ENCODE measurements at places on chromosomes 6 and 20.

GRCh38 chr6:118785601-118786000, 108.4 kb upstream of the ASF1A start:
- no peak for DNase-seq

GRCh38 chr6:164845773-164846172, 463.6 kb downstream of the C6orf118 start:
- DNase-seq: no peak

DNA sequence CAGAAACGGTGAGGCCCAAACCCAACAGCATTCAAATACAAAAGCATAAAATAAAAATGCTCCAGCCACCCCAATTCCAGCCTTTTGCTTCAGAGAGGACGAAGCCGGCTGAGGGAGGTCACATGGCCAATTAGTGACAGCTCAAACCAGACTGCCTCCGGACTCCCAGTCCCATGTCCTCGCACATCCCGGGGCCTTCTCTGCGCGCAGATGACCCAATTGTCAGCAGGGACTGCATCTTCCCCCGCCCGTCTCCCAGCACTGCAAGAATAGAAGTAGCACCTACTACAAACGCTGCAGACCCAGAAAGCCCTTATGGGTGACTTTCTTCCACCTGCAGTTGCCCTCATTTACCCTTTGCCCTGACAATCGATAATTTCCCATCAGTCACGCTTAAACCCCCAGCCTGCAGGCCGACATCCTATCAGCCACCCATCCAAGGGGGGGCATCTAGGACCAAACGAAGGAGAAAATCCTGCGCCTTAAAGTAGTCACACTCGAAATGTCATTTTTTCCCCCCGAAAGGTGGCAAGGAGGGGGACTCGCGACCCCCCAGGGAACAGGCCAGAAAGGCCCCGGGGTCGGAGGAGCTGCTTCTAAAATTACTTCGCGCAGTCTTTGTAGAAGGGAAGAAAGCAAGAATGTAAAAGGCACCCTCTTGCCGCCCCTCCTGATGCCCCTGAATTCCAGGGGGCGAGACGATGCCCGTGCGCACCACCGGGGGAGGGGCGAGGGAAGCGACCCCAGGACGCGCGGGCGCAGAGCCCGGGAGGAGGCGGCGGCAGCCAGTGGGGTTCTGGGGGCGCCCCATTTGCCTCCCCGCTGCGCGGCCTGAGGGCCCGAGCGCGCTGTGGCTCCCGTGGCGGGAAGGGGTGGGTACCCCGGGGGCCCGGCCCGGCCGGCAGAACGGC, 792 bp downstream of the SLC23A2 start:
- DNase-seq: peak; percentile 22

- DNase-seq: no peak
Measured at GRCh38 chr20:25551413-25552215, 33.7 kb downstream of the NINL start.

DNA sequence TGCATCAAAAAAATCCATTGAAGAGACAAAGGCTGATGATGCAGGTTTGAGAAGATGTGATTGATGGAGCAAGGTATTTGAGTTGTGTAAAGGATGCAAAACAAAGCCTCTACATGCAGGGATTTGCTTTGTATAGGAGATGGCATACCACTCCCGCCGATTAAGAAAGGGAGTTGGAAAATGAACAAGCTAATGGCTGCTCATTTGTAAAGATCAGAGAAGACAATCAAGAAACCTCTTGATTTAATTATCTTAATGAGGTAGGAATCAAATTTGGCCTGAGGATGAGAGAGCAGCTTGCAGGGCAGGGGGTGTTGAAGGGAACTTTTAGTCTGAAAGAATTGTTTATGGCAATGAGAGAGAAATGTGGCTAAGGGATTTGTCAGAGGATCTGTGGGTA, 448.2 kb upstream of the ADGRB3 start:
- no peak for DNase-seq

DNA sequence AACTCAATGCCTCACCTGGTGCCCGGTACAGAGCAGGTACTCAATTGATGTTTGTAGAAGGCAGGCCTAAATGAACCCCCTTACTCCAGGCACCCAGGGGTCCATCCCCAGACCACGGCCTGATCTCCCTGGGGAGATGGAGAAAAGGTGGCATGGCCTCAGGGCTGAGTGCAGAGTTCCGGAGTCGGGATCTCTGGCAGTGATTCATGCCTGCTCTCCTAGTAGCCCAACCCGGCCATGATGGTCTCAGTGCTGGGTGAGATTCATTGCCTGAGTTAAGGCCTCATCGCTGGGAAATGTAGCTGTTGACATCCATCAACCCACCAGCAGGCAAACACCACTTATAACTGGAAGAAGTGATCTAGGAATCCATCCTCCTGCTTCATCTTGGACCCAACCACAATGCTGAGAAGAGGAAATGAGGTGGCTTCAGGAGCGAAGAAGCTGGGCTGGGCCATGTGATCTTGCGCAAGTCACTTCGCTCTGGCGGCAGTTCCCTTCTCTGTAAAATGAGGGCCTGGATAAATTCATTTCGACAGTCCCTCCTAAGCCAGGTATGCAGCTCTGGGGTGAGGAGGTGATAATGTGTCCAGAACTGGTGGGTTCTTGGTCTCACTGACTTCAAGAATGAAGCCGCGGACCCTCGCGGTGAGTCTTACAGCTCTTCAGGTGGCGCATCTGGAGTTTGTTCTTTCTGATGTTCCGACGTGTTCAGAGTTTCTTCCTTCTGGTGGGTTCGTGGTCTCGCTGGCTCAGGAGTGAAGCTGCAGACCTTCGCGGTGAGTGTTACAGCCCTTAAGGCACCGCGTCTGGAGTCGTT, 24.7 kb downstream of the ETV7 start:
- DNase-seq: no peak

DNA sequence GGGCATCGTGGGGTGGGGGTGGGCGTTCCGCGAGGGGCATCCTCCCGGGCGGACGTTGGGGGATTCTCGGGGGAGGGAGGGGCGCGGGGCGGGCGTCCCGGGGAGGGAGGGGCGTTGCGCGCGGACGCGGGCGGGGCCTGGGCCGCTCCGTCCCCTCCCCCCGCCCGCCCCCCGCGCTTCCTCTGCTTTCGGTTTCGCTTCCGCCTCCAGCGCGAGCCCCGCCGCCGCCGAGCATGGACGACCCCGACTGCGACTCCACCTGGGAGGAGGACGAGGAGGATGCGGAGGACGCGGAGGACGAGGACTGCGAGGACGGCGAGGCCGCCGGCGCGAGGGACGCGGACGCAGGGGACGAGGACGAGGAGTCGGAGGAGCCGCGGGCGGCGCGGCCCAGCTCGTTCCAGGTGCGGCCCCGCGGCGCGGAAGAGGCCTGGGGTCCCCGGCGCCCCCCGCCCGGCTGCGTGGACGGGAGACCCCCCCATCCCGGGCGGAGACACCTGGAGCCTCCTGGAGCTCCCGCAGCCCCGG, at the start of gene OGFR:
TSS of gene OGFR (plus strand) at position 209 of the 528 bp plus-strand sequence. CDS start at position 234, 25 bp downstream.
- peak; percentile 86 for DNase-seq

DNA sequence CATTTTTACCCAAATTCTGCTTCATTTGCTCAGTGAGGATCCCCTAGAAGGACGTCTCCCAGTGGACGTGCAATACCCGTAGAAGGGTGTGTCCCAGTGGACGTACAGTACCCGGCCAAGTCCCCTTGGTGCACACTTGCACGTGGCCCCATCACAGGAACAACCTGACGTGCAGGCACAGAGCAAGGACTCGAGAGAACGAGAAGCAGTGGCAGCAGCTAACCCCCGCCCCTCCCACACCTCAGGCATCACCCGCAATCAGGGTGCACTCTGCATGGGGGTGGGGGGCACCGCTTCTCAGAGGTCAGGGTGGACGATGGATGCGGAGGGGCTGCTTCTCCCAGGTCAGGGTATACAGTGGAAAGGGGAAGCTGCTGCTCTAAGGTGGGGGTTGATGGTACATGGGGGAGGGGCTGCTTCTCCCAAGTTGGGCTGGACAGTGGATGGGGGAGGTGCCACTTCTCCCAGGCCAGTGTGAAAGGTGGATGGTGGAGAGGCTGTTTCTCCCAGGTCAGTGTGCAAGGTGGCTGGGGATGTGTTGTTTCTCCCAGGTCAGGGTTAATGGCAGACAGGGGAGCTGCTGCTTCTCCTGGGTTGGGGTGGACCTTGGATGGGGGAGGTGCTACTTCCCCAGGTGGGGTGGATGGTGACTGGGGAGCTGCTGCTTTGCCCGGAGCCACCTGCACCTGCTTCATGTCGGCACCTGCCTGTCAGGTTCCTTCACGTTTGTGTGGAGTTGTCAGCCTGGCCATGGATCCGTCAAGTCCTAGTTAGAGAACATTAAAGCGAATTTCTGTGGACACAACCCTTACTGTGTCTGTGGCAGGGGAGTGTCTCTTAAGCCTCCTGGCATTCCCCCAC, 1.0 kb upstream of the THBS2 start:
- DNase-seq: no peak

- no peak for DNase-seq
Measured at GRCh38 chr20:19958219-19958618, 58.9 kb upstream of the NAA20 start.

- DNase-seq: no peak
Measured at GRCh38 chr6:133991096-133991593, 38.1 kb downstream of the TBPL1 start.

GRCh38 chr6:125732398-125732797, 17.0 kb upstream of the HEY2 start:
- no peak for DNase-seq

DNA sequence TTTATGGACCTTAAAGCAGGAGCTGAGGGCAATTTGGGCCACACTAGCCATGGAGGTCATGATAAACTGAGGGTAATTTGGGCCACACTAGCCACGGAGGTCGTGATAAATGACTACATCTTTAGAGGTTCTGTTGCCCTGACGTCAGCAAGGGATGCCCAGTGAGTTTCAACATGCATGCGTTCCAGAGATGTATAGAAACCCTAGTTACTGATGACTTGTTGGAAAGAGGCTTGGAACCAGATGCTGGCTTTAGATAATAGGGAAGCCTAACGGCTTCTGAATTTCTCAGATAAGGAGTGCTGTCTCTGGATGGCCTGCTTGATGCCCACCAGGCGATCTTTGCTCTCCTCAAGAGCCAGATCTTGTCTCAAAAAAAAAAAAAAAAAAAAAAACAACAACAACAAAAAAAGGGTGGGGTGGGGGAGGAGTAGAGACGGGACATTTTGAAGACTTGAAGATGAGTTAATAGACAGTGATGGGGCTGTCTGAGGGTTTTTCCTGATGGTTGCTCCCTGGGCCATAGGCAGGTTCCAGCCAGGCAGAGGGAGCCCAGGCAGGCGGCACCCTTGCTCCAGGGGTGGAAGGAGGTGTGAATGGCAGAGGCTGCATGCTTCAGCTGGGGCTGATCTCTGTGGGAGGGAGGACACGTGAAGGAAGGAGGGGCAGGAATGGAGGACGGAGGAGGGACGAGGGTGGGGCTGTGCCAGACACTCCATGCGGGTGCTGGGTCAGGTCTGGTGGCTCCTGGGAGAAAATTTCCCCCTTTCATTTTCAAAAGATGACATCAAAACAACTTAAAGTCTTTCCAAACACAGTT, 27.0 kb upstream of the FRMD1 start:
- DNase-seq: no peak

- DNase-seq: no peak
Measured at GRCh38 chr6:80382811-80383210, 276.3 kb downstream of the BCKDHB start.

DNA sequence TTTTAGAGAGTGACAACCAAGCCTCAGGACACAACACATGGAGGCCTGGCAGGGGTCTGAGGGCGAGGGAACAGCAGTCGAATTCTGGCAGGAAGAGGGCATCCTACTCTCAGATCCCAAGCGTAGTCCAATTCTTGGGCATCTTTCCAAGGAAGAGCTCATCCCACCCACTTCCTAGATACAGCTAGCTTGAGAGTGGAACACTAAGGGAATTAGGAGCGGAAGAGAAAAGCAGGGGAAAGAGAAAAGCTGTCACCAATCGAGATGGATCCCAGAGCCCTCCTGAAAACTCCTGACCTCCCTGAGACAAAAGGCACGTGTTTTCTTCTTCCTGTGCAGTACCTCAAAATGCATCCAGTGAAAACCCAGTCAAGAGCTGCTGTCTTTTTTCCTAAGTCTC, 67.1 kb downstream of the GFOD1 start:
- DNase-seq: no peak

DNA sequence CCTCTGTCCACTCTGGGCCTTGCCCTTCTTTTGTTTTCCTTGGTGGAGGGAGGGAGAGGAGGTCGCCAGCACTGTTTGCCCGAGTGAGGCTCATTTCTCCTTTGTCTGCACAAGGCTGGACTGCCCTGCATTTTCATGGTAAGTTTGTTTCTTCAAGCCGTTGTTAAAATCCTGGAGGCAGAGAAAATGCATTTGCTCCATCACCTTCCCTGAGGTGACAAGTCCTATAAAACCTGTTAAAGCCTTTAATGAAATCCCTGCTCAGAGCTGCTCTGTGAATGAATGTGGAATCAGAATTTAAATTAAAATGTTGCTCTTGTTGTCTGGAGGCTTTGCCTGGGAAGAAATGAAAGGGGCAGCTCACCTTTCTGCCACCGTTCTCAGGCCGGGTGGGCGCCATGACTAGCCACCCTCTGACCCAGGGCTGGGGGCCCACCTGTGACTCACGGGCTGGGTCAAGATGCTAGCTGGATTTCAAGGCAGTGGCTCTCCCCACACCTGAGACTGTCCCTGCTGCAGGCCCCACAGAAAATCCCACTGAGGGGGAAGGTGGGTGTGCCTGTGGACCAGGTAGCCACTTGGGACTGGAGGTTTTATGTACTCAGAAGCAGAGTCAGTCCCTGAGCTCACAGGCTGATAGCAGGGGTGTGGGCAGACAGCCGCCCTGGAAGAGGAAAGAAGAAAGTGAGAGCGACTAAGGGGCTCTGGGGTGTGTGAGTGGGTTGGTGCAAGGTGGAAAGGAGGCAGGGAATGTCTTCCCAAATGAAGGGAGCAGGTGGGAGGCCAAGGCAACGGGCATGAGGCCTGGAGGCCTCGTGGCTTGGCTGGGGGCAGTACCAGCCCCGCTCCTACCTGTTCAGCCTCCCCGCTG, 24.0 kb upstream of the MYT1 start:
- no peak for DNase-seq

DNA sequence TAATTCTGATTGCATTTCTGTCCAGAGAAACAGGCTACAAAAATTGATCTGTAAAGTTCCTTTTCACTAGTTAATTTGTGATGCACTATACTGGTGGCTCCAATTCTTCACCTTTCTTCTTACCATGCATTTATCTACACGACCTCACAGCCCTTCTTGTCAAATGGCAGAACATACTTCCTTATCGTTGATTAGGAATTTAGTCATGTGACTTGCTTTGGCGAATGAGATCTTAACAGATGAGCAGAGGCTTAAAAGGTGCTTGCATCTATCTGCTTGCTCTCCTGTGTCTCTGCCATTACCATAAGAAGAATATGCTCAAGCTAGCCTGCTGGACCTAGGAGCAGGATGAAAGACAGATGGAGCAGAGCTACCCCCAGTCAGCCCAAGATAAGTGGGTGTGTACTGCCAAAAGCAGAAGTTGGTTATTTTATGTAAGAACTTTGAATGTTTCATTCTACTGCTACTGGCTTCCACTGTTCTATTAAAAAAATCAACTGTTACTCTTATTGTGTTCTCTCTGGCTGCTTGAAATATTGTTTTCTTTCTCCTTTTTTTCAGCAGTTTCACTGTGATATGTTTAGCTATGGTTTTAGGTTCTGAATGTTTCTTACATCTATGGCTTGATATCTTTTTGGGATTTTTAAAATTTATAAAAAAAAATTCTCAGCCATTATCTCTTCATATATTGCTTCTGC, 40.2 kb upstream of the RBM24 start:
- DNase-seq: no peak
